ENCODE measurements at places on chromosomes 12 and 14.

GRCh38 chr12:2693244-2693860 is 101.4 kb upstream of the FKBP4 start:
- DNase-seq: no peak

DNA sequence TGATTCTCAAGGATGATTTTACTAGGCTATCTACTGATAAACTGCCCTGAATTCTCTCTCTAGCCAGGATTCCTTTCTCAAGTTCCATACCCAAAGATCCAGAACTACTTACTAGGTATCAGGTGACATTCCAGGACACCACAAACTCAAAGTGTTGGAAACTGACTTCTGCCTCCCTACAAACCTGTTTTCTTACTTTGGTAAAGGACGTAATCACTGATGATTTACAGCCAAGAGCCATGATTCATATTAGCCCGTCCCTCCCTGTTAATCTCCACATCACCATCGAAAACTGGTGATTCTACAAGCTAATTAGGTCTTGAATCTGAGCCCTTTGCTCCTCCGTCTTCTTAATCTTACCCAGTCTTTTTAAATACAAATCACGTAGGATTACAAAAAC is 1.0 kb upstream of the ATG14 start:
- no peak for DNase-seq

- DNase-seq: no peak
These were observed 741 bp upstream of the CRIP2 start for GRCh38 chr14:105473677-105474482.

DNA sequence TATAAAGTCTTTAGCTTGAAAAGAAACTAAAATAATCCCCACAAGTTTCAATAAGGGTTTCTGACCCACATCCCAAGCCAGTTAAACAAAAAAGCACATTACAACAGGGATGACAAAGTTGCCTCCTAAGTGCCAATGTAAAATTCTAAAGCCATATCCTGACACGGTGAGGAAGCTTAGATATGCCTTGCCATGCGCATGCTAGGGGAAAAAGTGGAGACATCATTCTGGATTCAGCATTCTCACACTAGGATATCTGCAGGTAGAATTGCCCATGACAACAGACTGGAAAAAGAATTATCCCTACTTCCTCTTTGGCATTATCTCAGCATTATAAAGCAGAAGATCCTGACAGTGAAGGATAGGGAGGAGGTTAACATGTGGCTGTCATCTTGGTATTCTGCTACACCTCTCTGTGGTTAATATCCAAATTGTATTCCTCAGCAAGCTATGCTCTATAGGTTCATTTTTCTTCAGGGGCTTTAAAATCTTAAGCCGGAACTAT is 4.9 kb downstream of the DUSP6 start:
- DNase-seq: no peak

- no peak for DNase-seq
These were observed 343.9 kb downstream of the LRFN5 start for GRCh38 chr14:41950428-41951151.

DNA sequence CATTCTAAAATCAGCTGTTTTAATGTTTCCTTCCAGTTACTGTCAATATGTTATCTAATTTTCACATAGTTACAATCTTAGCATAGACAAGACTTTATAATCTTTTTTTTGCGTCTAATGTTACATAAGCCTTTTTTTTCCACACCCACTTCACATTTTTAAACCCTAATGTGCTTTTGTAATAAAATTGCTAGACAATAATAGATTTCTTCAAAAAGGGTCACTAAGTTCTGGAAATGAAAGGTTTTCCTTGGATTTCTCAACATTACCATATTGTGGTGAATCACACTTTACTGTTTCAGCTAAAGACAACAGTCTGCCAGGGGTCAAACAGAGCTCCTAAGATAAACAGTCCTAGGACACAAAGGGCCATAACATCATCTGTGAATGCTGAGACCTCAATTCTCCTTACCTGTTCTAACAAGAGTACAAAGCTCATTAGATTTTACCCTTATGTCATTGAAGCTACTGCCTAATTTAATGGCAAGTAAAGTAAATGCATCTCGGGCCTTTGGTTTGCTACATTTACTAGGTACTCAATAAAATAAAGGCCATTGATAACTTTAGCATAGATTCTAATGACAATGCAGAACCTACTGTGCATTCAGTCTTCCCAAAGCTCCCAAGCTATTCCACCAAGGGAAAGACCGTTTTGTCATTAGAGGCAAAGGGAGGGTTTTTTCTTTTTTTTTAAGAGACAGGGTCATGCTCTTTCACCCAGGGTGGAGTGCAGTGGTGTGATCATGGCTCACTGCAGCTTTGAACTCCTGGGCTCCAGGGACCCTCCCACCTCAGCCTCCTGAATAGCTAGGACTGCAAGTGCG is 111.2 kb upstream of the SLC38A2 start:
- DNase-seq: no peak

- no peak for DNase-seq
These were observed 54.1 kb downstream of the ADIPOR2 start for GRCh38 chr12:1744932-1745331.

GRCh38 chr12:64184216-64184615 is 37.9 kb downstream of the KICS2 start:
- DNase-seq: no peak

- no peak for DNase-seq
These were observed 36.1 kb upstream of the SLC16A7 start for GRCh38 chr12:59559696-59560095.

- peak; percentile 90 for DNase-seq
These were observed 1.1 kb upstream of the FERMT2 start for GRCh38 chr14:52951681-52952554.

- no peak for DNase-seq
These were observed 4.8 kb downstream of the CKB start for GRCh38 chr14:103517721-103518421.

DNA sequence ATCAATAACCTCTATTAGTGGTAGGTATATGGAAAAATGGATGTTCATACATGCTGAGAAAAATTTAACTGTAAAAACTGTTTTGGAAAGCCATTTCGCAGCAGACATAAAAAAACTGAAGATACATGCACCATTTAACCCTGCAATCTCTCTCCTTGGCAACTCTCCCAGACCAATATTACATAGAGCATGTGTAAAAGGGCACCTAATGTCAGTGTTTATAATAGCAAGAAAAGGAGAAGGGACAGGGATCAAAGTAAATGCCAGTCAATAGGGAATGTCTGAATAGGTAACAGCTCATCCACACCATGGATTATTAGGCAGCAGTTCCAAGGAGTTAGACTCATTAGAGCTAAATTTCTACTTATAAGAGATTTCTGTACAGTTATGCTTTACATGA is 77.2 kb downstream of the BTG1 start:
- DNase-seq: no peak

DNA sequence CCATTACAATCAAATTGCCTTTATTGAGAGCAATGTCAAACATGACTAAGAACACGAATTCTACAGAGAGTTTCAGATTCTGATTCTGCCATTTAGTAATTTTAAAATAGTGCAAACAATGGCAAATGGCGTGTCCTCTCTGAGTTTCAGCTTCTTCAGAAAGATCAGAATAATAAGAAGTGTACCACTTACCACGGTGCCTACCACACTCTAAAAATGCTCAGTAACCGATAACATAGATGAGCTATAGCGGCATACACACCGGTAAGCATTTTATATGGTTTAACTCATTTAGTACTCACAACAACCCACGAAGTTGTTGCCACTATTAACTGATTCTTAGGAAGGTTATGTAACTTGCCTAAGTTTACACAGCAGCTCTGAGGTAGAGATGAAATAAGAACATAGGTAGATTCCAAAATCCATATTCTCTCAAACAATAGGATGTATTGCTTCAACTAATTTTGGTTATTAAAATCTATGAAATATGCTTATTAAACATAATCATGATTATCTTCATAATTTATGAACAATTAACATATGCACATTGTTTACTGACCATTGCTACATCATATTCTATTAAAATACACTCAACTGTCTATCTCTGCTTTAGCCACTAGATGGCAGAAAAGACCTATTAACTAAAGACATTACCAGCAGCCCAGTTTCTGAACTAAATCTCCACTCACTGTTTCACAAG is 38.3 kb downstream of the SLC6A15 start:
- DNase-seq: no peak

DNA sequence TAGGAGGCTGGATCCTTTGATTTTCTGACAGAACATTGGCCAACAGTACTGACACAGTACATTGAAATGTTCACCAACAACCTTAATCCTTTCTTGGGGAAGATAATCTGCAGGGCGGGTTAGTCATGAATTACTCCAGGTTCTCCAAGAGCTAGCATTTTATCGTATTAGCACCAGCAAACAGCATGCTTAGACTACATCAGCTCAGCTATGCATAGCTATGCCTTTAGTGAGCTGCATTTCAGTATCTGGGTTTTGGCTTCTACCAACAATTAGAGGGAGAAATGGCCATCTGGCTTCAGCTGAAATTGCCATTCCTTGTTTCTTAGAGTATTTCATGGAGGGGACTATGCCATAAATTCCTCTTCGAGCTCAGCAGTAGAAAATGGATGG is 33.8 kb downstream of the SAMD4A start:
- DNase-seq: no peak
